ENCODE measurements at places on chromosomes 5 and 9.

GRCh38 chr5:73119451-73120157 lies 771 bp upstream of the TMEM171 start:
- H3K36me3 ChIP-seq: no peaks in the 10 kb centered on the region
- DNase-seq: peak; percentile 75
- H3K27ac ChIP-seq: peak overlapping the region; percentile 75
- peaks cover 32% of the 10 kb centered on the region for H3K4me1 ChIP-seq
- H3K27me3 ChIP-seq: no peaks in the 10 kb centered on the region

GRCh38 chr9:27047136-27047535 lies 41.7 kb upstream of the LRRC19 start:
- no peak overlapping the region for H3K4me3 ChIP-seq
- DNase-seq: no peak
- H3K27ac ChIP-seq: no peak overlapping the region
- H3K36me3 ChIP-seq: no peaks in the 10 kb centered on the region
- H3K27me3 ChIP-seq: no peaks in the 10 kb centered on the region

GRCh38 chr5:79242242-79243039 lies 6.5 kb downstream of the JMY start:
- H3K4me3 ChIP-seq: no peak overlapping the region
- DNase-seq: no peak
- no peaks in the 10 kb centered on the region for H3K36me3 ChIP-seq

- no peaks in the 10 kb centered on the region for H3K36me3 ChIP-seq
- H3K4me3 ChIP-seq: no peak overlapping the region
- peaks cover 21% of the 10 kb centered on the region for H3K4me1 ChIP-seq
- DNase-seq: no peak
Measured at GRCh38 chr5:81242906-81243436, 9.8 kb downstream of the CKMT2 start.

DNA sequence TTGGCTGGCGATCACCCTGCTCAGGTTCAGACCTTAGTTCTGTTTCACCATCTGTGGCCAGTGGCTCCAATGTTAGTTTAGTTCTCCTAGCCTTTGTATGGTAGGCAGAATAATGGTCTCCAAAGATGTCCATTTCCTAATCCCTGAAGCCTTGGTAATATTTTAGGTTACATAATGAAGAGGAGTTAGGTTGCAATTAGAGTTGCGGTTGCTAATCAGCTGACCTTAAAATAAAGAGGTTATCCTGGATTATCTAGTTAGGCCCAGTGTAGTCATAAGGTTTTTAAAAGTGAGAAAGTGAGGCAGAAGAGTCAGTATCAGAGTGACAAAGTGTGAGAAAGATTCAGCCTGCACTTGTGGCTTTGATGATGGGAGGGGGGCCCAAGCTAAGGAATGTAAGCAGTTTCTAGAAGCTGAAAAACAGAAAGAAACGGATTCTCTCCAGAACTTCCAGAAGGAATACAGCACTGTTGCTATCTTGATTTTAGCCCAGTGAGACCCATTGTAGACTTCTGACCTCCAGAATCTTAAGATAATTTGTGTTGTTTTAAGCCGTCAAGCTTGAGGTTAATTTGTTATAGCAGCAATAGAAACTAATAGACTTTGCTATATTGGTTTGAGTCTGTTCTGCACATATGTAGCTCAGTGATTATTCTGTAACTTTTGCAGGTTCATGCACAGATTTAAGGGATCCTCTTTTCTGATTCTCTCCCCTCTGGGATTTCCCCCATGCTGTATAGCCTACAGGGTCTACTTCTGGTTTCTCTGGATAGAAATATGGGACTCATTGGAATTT lies 21.6 kb downstream of the LNPEP start:
- no peak for DNase-seq
- no peak overlapping the region for H3K4me3 ChIP-seq
- no peak overlapping the region for H3K27ac ChIP-seq
- peaks cover 19% of the 10 kb centered on the region for H3K4me1 ChIP-seq

DNA sequence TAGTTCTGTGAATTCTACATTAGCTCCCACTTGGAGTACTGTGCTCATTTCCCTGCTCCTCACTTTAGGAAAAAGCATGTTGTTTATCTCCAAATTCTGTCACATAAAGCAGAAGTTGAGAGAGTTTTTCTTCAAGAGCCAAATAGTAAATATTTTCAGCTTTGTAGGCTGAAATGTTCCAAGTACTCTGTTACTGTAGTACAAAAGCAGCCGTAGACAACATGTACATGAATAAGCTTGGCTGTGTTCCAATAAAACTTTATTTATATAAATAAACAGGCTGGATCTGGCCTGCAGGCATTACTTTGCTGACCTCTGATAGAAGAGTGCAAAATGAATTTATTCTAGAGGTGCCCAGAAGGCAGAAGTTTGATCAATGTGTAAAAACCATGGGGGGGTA lies 73.0 kb upstream of the AGXT2 start:
- H3K27ac ChIP-seq: no peak overlapping the region
- H3K4me3 ChIP-seq: no peak overlapping the region
- H3K27me3 ChIP-seq: no peaks in the 10 kb centered on the region
- DNase-seq: no peak
- peaks cover 7% of the 10 kb centered on the region for H3K4me1 ChIP-seq
- no peaks in the 10 kb centered on the region for H3K36me3 ChIP-seq

DNA sequence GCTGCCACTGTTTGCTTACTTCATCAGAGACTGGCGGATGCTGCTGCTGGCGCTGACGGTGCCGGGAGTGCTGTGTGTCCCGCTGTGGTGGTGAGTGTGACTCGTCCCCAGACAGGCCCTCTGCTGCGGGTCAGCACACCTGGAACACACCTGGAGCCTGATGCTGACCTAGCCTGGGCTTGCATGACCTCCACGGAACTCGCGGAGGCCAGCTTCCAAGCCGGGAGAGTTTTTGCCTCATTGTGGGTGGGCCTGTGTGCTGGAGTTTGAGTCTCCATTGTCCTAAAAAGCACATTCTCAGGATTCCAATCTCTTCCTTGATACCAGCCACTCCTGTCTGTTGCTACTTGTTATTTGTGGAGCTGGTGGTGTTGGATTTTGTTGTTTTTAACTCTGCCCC lies 28.1 kb downstream of the SLC22A4 start:
- no peaks in the 10 kb centered on the region for H3K4me1 ChIP-seq
- no peaks in the 10 kb centered on the region for H3K36me3 ChIP-seq
- H3K27ac ChIP-seq: no peak overlapping the region
- no peaks in the 10 kb centered on the region for H3K27me3 ChIP-seq
- DNase-seq: no peak
- H3K4me3 ChIP-seq: no peak overlapping the region

GRCh38 chr5:40240111-40240510 lies 439.6 kb upstream of the PTGER4 start:
- no peak overlapping the region for H3K27ac ChIP-seq
- no peaks in the 10 kb centered on the region for H3K4me1 ChIP-seq
- no peak overlapping the region for H3K4me3 ChIP-seq
- H3K36me3 ChIP-seq: no peaks in the 10 kb centered on the region
- no peak for DNase-seq
- no peaks in the 10 kb centered on the region for H3K27me3 ChIP-seq

GRCh38 chr9:105445203-105445881 lies 2.5 kb upstream of the FSD1L start:
- no peak overlapping the region for H3K27ac ChIP-seq
- H3K4me3 ChIP-seq: no peak overlapping the region
- H3K36me3 ChIP-seq: no peaks in the 10 kb centered on the region
- H3K27me3 ChIP-seq: no peaks in the 10 kb centered on the region
- no peak for DNase-seq
- peaks cover 14% of the 10 kb centered on the region for H3K4me1 ChIP-seq

GRCh38 chr5:181149806-181150733 lies 2.7 kb downstream of the OR2V2 start:
- H3K36me3 ChIP-seq: no peaks in the 10 kb centered on the region
- no peak for DNase-seq
- no peaks in the 10 kb centered on the region for H3K27me3 ChIP-seq
- H3K27ac ChIP-seq: no peak overlapping the region
- H3K4me3 ChIP-seq: no peak overlapping the region
- no peaks in the 10 kb centered on the region for H3K4me1 ChIP-seq

- H3K36me3 ChIP-seq: no peaks in the 10 kb centered on the region
- H3K4me1 ChIP-seq: no peaks in the 10 kb centered on the region
Measured at GRCh38 chr5:18236386-18236785, 602.1 kb downstream of the TAF11L14 start.

- peaks cover 9% of the 10 kb centered on the region for H3K4me1 ChIP-seq
- DNase-seq: peak; percentile 33
- H3K36me3 ChIP-seq: no peaks in the 10 kb centered on the region
- no peak overlapping the region for H3K4me3 ChIP-seq
- H3K27ac ChIP-seq: peak overlapping the region; percentile 29
Measured at GRCh38 chr9:112764344-112764743, 13.8 kb downstream of the SNX30 start.

DNA sequence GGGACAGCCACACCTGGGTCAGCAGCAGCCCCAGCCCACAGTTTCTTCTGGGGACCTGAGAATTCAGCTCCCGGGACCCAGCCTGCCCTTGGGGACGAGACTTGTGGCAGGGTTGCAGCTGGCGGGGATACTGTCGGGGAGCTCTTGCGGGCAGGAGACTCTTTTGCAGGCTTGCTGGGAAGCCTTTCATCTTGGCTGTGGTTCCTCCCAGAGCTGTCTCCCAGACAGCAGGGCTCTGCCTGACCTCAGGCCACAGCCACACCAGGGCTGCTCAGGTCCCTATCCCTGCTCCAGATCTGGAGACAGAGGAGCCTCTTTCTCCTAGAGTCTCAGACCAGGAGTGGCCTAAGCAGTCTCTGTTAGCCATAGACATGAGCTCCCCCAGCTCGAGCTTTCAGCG lies 4.7 kb upstream of the MYMK start:
- DNase-seq: no peak
- H3K4me3 ChIP-seq: no peak overlapping the region
- no peaks in the 10 kb centered on the region for H3K27me3 ChIP-seq
- H3K27ac ChIP-seq: no peak overlapping the region

DNA sequence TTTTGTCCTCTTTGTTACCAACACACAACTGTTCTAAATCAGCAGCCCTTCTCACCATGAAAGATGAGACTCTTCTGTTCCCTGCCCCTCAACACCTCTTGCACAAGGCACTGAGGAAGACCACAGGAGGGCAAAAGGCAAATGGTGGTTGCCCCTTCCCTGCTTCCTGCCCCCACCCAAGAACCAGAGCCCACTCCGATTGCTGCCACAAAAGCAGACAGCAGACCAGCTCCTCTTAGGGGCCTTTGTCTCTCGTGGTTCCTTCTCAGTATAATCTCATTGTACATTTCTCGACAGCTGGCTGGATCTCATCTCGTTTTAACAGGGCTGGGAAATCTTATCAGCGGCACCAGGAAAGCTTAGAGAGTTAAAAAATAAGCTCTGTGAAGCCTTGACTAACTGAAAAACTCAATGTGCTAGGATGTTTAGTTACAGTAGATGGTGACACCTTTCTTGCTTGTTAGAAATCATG lies 1.1 kb downstream of the MVB12B start:
- H3K36me3 ChIP-seq: no peaks in the 10 kb centered on the region
- DNase-seq: no peak
- no peak overlapping the region for H3K4me3 ChIP-seq
- peak overlapping the region; percentile 40 for H3K27ac ChIP-seq

DNA sequence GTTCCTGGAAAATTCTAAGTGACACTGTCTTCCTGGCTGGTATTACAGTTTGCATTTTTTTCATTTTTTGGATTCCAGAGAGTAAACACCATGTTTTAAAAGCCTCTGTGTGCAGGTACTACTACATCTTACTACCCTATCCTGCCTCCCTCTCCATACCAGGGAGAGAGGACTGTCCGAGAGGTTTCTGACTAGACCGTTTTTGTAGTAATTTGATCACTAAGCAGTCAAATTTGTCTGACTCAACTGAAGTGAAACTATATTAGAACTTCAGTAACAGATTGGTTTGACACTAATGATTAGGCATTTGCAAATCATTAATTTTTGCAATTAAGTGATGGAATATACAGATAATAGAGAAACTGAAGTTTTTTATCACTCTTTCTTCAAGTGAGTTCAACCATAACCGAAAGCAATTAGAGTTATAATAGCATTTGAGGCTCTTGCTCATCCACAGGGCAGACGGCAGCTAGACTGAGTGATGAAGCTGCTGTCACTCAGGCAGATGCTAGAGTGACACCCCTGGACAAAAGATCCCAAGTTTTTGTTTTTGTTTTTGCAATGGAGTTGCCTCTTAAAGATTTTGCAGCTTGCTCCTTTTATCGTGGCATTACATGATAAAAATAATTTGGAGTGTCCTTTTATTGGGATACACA lies 44.3 kb downstream of the SMARCA2 start:
- no peaks in the 10 kb centered on the region for H3K4me1 ChIP-seq
- H3K27me3 ChIP-seq: no peaks in the 10 kb centered on the region
- no peak for DNase-seq

DNA sequence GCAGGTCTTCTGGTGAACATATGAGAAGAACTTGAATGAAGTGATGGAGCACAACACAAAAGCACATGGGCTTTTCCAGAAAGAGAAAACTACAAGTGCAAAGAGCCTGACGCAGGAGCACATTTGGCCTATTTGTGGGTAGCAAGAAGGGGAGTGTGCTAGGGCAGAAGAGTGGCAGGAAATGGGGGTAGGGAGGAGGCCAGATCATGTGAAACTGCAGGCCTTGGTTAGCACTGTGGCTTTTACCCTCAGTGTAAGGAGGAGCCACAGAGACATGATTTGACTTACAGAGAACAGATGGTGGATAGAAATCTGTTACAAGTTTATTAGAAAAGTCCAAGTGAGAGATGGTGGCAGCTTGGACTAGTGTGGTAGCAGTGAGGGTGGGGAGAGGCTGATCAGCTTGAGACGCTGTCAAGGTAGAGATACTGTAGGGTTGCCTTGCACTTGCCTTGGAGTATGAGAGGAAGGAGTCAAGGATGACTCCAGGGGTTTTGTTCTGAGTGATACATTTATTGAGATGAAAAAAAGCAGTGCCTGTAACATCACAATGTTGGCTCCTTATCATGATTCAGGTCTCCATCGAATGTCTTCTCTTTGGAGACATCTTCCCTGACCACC lies 126.7 kb downstream of the PPP2R2B start:
- H3K4me1 ChIP-seq: peaks cover 11% of the 10 kb centered on the region
- H3K4me3 ChIP-seq: no peak overlapping the region
- no peak overlapping the region for H3K27ac ChIP-seq
- peak; percentile 10 for DNase-seq
- no peaks in the 10 kb centered on the region for H3K27me3 ChIP-seq

GRCh38 chr9:89278997-89279739 lies 31.8 kb upstream of the CKS2 start:
- no peaks in the 10 kb centered on the region for H3K27me3 ChIP-seq
- H3K4me3 ChIP-seq: no peak overlapping the region
- no peaks in the 10 kb centered on the region for H3K4me1 ChIP-seq
- peak; percentile 12 for DNase-seq
- no peak overlapping the region for H3K27ac ChIP-seq

GRCh38 chr5:80308526-80308925 lies 11.3 kb upstream of the SPZ1 start:
- DNase-seq: no peak
- no peaks in the 10 kb centered on the region for H3K27me3 ChIP-seq
- H3K27ac ChIP-seq: no peak overlapping the region
- H3K36me3 ChIP-seq: no peaks in the 10 kb centered on the region

Measured in body of pancreas (tissue), 4 donors.